Tracheal epithelial cell (primary cell): ENCODE measurements at places on chromosomes 13 and 19. TPM values are rescaled to one million over a fixed set of nuclear protein-coding genes. Genes with fewer than 3 reads are reported as not detected.

The DACT3 gene
- total RNA-seq, result not detected in 2 replicates

The CERS1 gene
- 0.72 and 0.85 TPM in 2 replicates for total RNA-seq

The SHC2 gene
- total RNA-seq, result 0.85 and 2.4 TPM in 2 replicates

The ZNF578 gene
- 0.43 and 1.9 TPM in 2 replicates for total RNA-seq

The PTH2 gene
- total RNA-seq, result not detected in 2 replicates

The CEACAM7 gene
- total RNA-seq, result 0.24 TPM in 1 of 2 replicates, not detected in the other

The PSG6 gene
- not detected in 2 replicates for total RNA-seq

The ZNF610 gene
- total RNA-seq, result 1.5 and 2.2 TPM in 2 replicates

The TINCR gene
- 3.2 and 14.9 TPM in 2 replicates for total RNA-seq

The C19orf85 gene
- not detected in 2 replicates for total RNA-seq

The NANOS2 gene
- not detected in 2 replicates for total RNA-seq

The PALM3 gene
- not detected in 2 replicates for total RNA-seq

The ATP4A gene
- total RNA-seq, result not detected in 2 replicates

The ZNF534 gene
- total RNA-seq, result not detected in 2 replicates

The RASA3 gene
- 3.9 and 6.0 TPM in 2 replicates for total RNA-seq

The SUGT1 gene
- 22.6 and 28.7 TPM in 2 replicates for total RNA-seq

The FFAR2 gene
- total RNA-seq, result 0.24 TPM in 1 of 2 replicates, not detected in the other

The UBE2L5 gene
- total RNA-seq, result not detected in 2 replicates

The POGLUT2 gene
- total RNA-seq, result 5.1 TPM in 2 replicates

The PCDH17 gene
- total RNA-seq, result not detected in 2 replicates

The NFIC gene
- total RNA-seq, result 18.6 and 30.5 TPM in 2 replicates

The PDX1 gene
- total RNA-seq, result not detected in 2 replicates

The ZNF575 gene
- total RNA-seq, result not detected in 2 replicates

The PVR gene
- total RNA-seq, result 84.0 and 177 TPM in 2 replicates

The RETN gene
- total RNA-seq, result not detected in 2 replicates

The SYCN gene
- not detected in 2 replicates for total RNA-seq

The CXCL17 gene
- 1.2 and 3.8 TPM in 2 replicates for total RNA-seq

The MIA gene
- 0.24 and 0.64 TPM in 2 replicates for total RNA-seq

The NCR1 gene
- total RNA-seq, result not detected in 2 replicates

The SIGLEC5 gene
- total RNA-seq, result not detected in 2 replicates

The B3GNT8 gene
- 1.7 and 3.6 TPM in 2 replicates for total RNA-seq

The CGB1 gene
- total RNA-seq, result not detected in 2 replicates

The PROSER3 gene
- 2.9 and 4.0 TPM in 2 replicates for total RNA-seq

The SYT5 gene
- total RNA-seq, result 0.72 and 1.3 TPM in 2 replicates

The KCTD15 gene
- total RNA-seq, result 69.9 and 87.6 TPM in 2 replicates

The SYNGR4 gene
- not detected in 2 replicates for total RNA-seq

The ZNF544 gene
- total RNA-seq, result 58.0 and 70.1 TPM in 2 replicates

The FGF21 gene
- total RNA-seq, result not detected in 2 replicates

The BORA gene
- total RNA-seq, result 2.4 and 3.2 TPM in 2 replicates

The ZNF317 gene
- total RNA-seq, result 11.3 and 13.2 TPM in 2 replicates

The PBX4 gene
- total RNA-seq, result 0.21 and 0.96 TPM in 2 replicates

The BEST2 gene
- total RNA-seq, result not detected in 2 replicates

The CYP2A7 gene
- total RNA-seq, result not detected in 2 replicates

The ZNF480 gene
- total RNA-seq, result 2.2 and 3.8 TPM in 2 replicates

The ANGPTL8 gene
- total RNA-seq, result not detected in 2 replicates

The HSD17B14 gene
- 0.64 and 1.9 TPM in 2 replicates for total RNA-seq

The SIGLEC8 gene
- total RNA-seq, result not detected in 2 replicates

The IGSF23 gene
- total RNA-seq, result 0.48 TPM in 1 of 2 replicates, not detected in the other

The IZUMO1 gene
- not detected in 2 replicates for total RNA-seq

The ZIM2 gene
- not detected in 2 replicates for total RNA-seq

The PSG5 gene
- total RNA-seq, result 0.43 and 1.2 TPM in 2 replicates

The SHFL gene
- 4.5 and 15.2 TPM in 2 replicates for total RNA-seq

The ZNF681 gene
- total RNA-seq, result 0.72 and 0.85 TPM in 2 replicates
